NCI-H1092 treated with DMSO at 0.1 percent for 48 hours (cell line): ENCODE measurements at places on chromosomes 11 and 22.
A peak's percentile ranks its signal among the peaks of the same experiment; 100 is the strongest.

- DNase-seq, result no peak
Observed at GRCh38 chr11:34449013-34449412, 10.3 kb downstream of the CAT start.

DNA sequence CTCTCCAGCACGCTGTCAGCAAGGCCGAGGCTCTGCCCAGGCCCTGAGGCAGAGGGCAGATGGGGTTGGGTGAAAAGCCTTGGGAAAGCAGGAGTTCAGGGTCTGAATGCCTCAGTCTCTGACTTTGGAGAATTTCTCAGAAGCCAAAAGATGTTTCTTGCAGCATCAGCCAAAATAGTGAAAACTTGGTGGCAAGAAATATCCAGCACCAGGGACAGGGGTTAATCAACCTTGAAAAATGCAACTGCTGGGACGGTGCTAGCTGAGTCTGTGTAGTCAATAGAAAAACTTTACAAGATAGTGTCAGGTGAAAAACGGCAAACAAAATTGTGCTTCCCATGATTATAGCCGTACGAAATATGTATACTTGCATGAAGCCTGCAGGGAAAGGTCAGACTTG lies 1.4 kb upstream of the ABCC8 start:
- DNase-seq, result no peak

DNA sequence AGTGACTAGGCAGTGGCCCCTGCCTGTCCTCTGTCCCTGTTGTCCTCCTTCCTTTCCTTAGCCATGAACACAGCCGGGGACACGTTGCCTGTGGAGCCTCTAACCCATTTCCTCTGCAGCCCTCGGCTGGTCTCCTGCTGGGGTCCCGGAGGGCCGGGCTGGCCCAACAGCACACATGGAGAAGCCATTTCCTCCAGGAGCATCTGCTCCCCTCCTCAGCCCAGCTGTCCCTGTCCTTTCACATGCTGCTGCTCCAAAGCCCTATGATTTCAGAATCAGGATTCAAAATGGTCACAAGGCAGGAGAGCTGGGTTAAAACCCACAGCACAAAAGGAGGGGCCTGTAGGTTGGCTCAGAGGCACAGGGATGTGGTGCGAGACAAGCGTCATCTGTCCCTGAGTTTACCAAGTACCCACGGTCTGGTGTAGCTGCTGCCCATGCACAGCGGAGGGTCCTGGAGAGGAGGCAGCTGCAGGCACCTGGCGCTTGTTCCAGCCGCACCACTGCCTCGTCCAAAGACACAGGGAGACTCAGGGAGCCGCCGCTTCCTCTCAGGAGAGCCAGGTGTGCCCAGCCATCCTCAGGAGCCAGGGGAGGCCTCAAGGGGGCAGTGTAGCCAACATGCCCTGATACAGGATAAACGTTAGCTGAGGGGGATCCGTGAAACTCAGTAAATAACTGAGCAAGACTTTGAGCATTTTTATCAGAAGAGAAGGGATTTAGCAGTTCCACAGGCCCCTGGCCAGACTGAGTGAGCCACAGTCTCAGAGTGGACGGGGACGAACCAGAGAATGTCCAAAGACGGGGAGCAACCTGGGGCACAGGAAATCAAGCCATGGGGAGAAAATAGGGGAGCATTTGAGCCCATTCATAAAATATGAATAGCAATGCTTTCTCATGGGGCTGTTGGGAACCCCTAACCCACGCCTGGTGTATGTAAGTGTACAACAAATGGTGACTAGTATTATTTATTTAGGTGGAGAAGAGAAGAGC lies 3.9 kb upstream of the VSIG10L2 start:
- peak; percentile 73 for DNase-seq

- peak; percentile 84 for DNase-seq
Observed at GRCh38 chr11:120752668-120753067, 241.1 kb downstream of the GRIK4 start.

- no peak for DNase-seq
Observed at GRCh38 chr11:43071338-43071737, 240.5 kb upstream of the API5 start.

- DNase-seq, result no peak
Observed at GRCh38 chr11:106621484-106621883, 396.8 kb downstream of the GUCY1A2 start.

DNA sequence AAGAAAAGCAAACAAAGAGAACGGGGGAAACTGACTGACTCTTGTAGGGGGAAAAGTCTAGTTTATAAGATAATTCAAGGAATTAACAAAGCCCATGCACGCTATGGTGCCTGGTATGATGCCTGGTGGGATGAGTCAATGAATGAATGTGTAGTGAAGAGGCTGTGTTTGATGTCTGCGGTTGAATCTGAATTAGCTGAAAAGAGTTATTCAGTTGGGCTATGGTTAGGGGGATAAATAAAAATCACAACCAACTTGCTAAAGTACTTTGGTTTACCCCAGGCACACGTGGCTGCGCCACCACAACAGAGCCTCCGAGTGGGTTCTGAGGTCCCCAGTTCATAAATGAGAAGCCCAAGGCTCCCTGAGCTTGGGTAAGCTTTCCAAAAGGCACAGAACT lies 369.3 kb upstream of the SYN3 start:
- no peak for DNase-seq

- DNase-seq, result no peak
Observed at GRCh38 chr22:40509401-40510134, 127.0 kb downstream of the MRTFA start.
